ENCODE measurements at places on chromosomes 11 and 22.

DNA sequence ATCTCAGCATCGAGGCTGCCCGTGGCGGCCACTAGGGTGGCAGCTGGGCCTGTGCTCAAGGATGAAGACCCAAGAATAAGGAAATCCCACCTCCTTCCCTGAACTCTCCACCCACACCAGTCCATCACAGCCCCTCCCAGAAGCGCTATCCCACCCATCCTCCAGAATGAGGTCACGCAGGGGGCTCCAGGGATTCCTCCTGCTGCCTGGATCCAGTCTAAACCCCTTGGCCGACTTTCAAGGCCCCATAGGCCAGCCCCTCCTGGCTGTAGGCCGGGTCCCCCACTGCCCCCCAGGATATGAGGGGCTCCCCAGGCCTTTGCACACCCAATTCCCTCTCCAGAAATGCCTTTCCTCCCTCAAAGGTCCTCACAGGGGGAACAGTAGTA lies 19.0 kb upstream of the SCGB1A1 start:
- no peak for DNase-seq

DNA sequence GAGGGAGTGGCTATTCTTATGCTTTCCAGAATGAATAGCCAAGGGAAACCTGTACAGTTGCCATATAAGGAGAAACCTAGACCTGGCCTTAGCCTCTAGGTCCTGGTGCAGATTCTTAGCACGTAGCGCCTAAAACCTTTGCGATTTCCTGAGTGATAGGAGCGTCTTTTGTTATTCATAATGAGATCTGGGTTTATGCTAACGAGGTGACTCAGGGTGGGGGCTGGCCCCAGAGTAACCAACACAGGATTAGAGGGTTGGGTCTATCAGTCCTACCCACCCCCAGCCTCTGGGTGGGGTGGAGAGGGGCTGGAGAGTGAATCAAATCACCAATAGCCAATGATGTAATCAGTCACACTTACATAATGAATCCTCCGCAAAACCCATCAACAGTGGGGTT lies 73.4 kb upstream of the PARVG start:
- no peak for DNase-seq

DNA sequence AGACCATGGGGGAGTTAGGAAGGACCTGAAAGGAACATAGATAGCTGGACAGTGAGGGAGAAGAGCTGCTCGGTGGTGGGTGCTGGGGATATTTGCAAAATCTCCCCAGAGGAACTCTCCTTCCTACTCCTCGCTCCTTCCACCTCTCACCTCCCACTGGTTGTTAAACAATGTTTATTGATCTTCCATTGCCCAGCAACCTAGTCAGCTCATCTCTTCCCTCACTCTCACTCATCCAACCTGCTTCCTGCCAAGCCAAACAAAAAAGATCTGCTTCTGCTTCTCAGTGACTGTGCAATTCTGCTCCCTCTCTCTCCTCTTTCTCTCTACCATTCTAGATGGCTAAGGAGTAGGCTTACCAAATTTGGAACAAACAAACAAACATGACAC lies 115.0 kb downstream of the SLC1A2 start:
- DNase-seq = no peak

DNA sequence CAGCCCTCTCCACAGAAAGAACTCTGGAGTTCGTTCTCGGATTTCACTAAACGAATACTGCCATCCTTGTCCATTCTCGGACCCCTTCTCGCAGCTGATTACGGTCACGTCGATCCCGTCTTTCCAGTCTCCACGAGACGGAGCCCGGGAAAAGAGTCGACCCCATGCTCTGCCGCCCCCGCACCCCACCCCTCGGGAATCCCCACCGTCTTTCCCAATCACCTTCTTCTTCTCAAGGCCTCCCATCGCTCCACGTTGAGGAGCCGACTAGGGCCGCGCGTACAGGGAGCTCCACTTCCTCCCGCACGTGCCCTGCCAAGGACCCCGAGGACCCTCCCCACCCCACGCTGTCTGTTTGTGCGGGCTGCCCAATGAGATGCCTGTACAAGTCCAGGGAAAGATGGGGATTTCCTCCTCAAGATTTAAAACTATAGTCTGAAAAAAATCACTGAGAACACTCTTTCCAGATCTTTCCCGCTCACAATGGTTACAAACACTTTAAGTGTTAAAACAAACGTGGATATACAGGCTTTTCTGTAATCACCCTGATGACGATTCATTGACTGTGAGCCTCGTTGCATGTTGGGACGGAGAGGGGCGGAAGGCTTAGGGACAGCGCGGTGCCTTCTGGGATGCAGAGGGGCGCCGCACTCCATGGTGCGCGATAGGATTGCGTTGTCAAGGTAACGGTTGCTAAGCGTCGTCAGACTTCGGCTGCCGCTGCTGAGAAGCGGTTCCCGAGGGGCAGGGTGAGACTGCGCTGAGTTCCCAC lies at the start of gene PES1:
TSS of gene PES1 (minus strand) at position 323 of the 772 bp plus-strand sequence. CDS start at position 246, 77 bp downstream.
- peak; percentile 92 for DNase-seq

- no peak for DNase-seq
Measured at GRCh38 chr11:7691759-7692350, 14.4 kb downstream of the OVCH2 start.

GRCh38 chr11:82533628-82534327 lies 199.9 kb downstream of the FAM181B start:
- no peak for DNase-seq

- no peak for DNase-seq
Measured at GRCh38 chr11:75347781-75348566, 3.5 kb downstream of the ARRB1 start.

DNA sequence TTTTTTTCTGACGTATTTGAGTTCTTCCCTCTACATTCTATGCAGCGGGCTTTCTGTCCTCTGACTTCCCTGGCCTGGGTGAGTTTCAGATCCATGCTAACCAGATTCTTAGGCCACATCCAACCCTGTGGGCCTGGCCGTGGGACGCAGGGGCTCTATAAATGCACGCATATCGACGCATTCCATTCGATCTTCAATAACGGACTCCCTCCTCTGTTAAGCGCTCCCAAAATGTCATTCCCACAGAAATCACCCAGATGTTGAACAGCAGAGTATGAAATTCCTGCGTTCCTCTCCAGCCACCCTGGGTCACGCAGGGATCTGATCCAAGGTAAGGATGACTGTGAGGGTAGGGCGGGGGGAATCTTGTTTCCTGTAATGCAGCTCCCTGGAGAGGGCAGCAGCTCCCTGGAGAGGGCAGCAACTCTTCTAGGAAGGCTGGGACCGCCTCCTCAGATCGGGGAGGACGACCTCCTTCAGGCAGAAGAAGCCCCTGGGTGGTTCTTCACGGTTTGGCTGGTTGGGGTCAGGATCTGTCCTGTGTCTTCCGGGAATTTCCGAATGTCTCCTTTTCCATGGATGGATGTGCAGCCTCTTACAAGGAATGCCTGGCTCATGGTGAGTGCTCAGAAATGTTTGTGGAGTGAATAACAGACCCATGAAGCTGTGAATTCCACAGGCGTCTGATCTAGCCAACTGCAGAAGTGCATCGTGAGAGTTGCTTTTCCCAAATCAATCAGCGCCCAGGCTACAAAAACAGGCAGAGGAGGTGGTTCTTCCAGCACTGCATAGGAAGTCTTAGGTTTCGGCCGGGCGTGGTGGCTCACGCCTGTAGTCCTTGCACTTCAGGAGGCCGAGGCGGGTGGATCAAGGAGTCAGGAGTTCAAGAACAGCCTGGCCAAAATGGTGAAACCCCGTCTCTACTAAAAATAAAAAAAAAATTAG lies 12.2 kb downstream of the MRGPRD start:
- no peak for DNase-seq

- DNase-seq = peak; percentile 83
Measured at GRCh38 chr11:834371-835316, 1.9 kb downstream of the CD151 start.

GRCh38 chr11:3133261-3134217 lies 31.6 kb downstream of the OSBPL5 start:
- no peak for DNase-seq

DNA sequence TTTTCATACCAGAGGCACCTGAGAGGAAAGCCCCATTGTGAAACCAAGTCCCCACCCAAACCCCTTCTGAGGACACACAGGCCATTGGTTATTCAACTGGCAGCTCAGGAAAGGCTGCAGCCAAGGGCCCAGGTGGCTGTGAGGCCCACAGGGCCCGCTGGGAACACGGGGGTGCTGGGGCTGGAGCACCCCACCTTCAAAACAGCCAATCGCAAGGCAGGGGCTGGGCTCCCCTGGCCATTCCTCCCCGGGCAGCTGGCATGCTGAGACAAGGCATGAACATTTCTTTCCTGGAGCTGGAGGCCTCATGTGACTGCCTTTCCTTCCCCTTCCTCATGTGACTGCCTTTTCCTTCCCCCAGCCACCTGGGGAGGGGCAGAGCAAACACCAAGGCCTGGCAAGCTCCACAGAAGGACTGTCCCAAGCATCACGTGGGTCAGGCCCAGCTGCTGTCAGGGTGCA lies 76.9 kb downstream of the PIWIL3 start:
- DNase-seq = no peak

DNA sequence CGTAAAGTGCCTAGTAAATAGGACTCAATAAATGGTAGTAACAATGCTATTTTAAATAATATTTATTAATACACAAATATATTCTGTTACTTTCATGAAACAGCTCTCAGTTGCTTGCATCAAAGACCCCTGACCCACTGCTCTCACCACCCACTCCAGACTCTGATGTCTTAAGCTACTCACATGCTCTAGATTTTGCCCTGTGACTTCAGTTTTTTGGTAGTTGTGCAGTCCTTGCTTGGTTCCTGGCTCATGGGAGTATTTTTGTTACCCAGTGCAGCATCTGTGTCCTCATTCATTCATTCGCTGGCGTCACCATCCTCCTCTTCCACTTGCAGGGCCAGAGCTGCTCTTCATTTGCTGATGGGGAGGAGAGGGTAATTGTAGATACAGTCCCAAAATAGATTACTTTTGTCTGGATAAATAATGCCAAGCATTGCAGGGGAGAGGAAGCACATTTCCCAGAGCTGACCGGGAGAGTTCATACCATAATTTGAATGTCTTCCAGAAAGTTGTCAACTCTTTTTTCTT lies 12.7 kb downstream of the MRPL48 start:
- DNase-seq = no peak

DNA sequence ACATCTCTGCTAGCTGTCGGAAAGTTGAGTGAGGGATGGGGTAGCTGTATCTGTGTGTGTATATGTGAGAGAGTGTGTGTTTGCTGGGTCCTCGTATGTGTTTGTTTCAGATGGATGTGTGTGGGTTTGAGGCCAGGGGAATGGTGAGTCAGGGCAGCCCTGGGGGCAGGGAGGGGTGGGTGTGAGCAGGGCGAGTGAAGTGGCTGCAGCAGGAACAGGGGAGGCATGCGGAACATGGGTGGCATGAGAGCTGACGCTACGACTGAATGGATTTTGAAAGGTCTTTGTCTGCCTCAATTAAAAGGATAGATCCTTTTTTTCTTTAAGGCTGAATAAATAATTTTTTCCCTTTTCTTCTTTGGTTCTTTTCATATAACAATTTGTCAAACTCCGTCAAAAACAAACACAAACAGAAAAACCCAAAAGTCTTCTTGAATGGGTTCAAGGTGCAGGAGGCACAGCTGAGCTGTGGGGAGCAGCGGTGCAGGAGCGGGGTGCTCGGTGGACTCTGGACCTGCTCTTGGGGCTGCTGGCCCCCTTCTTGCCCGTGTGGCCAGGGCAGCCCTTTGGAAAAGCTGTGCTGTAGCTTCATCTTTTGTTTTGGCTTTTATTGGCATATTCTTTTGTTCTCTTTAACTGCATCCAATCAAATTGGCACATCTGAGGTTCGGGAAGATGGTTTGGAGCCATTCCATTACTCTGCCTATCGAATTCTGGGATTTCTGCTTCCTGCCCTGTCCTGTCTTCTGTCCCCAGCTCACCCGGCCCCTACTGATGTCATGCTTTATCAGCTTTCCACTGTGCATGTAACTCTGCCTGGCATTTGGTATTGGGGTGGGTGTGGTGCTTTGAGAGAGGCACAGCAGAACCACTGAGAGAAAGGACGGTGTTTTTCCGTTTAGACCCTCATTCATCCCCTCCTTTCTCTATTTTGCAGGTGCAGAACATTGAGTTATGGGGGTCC lies 80.1 kb downstream of the ADAMTS15 start:
- DNase-seq = no peak

DNA sequence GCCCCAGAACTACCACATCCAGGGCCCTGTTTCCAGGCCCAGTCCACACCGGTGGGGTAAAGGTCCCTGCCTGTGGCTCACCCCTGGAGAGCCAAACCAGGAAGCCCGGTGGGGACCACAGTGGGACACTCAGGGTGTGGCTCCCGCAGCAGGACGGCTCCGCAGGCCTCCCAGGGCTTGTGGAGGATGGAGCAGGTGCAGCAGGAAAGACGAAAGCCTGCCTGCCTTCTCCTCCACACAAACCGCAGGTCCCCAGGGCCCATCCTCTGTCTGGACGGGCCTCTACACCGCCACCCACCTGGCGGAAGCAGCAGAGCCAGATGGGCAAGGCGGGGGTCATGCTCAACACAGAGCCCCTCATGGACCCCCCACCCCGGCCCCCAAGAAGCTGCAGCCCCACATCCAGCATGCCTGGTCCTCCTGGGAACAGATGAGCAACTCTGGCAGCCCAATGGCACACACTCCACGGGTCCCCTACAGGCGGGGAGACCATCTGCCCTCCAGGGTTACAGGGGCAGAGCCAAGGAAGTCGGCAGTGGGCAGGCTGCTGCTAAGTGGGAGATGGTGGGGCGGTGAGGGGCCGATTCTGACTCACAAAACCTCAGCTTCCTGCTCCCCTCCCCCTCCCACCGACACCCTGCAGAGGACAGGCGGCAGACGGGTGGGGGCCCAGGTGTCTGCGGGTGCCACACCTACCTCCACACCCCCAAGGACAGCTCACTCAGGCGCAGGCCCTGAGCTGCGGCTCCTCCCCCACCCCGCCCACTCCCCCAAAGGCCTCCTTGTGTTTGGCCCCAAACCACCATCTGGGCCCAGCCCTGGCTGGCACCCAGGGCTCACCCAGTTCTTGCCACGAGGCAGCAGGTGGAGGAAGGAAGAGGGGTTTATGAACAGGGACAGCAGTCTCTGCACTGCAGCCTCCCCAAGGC lies 5.2 kb downstream of the SBF1 start:
- DNase-seq = peak; percentile 8

GRCh38 chr11:13135385-13136271 lies 126.5 kb downstream of the RASSF10 start:
- peak; percentile 79 for DNase-seq

DNA sequence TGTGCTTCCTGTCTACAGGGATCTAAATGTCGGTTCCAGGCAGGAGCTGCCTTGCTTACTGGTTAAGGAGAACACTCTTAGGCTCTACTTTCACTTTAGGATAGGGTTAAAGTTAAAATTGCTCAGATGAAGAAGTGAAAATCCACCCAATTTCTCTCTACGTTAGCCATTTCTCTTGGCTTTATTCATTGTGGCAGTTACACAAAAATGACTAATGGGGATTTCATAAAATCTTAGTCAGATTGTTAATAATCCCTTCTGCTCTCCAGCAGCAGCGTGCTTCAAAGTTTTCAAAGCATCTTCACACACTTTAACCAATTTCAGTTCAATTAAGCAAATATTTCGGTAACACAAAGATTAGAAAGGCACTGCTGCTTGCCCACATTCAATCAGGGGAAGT lies 58.4 kb upstream of the RCN1 start:
- DNase-seq = no peak

Measured in HS-27A (cell line).